Stimulated activated CD8-positive, alpha-beta memory T cell treated with anti-CD3 and anti-CD28 coated beads, Interleukin-4, amount 100 ng/mL, for 24 hours (primary cell): ENCODE measurements at places on chromosomes 13 and 19.

GRCh38 chr19:54462655-54463530 lies 685 bp downstream of the LENG9 start:
- DNase-seq: no peak

DNA sequence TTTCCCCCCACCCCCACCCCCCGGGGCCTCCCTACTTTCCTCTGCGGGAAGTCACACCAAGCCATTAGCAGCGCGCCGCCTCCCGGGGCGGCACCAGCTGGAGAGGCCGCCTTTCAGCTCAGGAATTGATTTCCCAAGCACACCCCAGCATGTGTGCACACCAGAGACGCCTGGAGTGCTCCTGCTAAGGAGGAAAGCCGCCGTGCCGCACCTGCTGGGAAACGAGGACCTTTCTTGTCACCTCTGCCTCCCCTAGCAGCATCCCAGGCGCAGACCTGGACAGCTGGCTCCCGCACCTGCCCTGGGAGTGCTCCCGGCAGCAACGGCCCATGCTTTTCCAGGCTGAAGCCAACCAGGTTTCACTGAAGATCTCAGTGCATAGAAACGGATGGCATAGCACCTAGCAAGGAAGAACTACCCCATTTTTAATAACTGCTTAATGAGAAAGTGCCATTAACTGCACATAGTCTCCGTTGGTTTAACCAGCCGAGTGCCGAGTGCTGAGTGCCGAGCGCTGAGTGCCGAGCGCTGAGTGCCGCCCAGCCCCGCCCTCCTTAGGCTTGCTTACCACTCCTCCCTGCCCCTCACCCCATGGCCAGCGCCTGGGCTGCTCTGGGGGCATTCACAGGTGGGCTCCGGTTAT lies 165.0 kb downstream of the USP12 start:
- DNase-seq: no peak

DNA sequence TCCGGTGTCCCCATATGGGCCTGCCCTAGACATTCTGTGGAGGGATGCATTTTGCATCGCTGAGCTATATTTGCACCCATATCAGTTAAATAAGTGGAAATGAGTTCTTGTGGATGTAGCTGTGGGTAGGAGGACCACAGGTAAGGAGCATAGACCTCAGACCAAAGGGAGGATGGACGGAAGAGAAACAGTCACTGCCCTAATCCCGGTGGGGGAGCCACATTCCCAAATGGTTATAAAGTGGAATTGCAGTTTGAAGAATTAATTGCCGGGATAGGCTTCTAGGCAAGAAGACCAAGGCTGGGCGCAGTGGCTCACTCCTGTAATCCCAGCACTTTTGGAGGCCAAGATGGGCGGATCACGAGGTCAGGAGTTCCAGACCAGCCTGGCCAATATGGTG lies 1.8 kb downstream of the SDHAF1 start:
- DNase-seq: no peak

GRCh38 chr19:18023622-18024251 lies 15.8 kb downstream of the ARRDC2 start:
- DNase-seq: no peak

GRCh38 chr13:20331949-20332348 lies 99.8 kb upstream of the GJB6 start:
- no peak for DNase-seq

- DNase-seq: no peak
These were observed 1.3 kb downstream of the RPS16 start for GRCh38 chr19:39434123-39435076.

DNA sequence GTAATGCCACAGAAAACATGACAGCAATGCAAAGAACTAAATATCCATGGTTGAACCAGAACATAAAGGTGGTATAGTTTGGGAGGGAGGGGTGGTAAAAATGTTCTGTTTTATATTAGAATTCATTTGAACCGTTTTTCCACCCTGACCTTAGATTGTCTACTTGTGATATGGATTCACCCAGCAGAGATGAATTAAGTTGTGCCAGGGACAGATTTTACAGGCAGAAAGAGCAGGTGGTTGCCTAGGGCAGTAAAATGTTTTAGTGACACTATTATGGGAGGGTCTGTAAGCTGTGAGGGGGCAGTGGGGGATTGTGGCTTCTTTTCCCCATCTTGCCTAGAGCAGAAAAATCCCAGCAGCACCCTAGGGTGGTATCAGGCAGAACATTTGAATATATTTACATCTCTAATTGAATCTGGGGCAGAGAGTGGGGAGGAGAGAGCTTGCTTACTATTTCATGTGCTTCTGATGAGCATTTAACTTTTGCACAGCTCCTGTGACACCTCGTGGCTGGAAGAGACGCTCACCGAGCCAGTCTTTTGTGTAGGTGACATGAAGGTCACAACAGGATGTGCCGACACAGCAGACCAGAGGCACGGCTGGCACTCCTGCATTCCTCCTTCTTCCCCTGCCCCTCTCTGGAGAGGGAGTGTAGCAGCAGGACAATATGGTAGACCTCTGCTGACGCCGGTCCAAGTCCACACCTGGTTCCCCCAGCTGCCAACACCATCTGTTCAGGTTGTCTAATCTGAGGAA lies 452.3 kb downstream of the IRS2 start:
- no peak for DNase-seq

DNA sequence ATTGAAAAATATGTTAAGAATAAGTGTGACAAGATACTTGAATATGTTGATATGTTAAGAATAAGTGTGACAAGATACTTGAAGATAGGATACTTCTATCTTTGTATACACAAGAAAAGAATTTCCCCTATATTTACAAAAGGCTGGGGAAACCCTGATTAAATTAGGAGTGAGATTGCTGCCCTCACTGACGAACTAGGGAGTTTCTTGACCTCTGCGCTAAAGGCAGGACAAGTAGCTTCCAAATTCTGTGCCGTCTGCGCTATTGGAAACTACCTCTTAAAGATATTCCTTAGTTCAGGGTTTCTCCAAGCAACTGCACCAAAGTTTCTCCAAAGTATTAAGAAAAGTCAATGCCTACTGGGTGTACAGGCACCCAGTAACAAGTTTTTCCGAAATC lies 730 bp downstream of the ZNF260 start:
- no peak for DNase-seq

DNA sequence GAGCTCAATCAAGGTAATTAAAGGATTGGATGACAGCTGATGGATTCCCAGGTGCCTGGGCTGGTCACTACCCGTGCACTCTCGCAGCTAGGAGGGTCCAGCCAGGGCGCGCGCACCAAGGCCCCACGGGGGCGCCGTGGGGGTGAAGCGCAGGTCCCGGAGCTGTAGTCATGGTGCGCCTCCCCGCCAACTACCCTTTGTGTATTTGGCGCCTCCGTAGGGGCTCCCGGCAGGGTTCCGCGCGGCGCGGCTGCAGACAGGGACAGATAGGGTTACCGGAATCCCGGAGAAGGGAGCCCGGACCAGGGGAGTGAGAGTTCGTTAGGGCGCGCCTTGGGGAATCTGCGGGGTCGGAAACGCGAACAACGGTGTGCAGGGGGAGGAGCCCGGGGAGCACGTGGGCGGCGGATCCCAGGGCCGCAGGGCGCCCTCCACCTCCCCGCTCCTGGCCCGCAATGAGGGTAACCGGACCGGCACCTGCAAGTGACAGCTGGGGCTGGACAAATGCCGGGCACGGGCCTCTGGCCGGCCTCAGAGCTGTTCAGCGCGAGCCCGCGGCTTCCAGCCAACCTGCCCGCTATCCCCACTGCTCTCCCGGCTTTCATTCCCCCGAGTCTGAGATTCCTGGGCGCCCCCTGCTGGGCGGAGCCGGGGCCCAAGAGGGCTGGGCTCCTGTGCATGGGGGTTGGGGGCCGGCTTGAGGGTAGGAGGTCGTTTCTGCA lies 3.4 kb upstream of the PRAM1 start:
- peak; percentile 56 for DNase-seq

DNA sequence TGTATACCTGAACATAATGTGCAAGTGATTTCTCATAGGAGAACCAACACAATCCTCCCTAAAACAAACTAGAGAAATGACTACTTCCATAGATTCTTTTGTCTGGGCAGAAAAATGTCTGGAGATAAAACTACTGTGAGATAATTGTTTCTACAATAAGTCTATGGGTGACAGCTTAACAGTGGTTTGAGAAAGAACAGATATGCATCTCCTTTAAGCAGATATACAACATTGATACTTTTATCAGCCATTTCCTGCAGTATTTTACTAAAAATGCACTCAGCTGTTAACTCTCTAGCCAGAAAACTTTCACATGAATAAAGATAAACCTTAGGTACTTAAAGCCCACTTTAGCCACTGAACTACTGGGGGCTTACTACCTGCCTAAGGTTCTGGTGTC lies 1132.4 kb downstream of the EFNB2 start:
- no peak for DNase-seq

DNA sequence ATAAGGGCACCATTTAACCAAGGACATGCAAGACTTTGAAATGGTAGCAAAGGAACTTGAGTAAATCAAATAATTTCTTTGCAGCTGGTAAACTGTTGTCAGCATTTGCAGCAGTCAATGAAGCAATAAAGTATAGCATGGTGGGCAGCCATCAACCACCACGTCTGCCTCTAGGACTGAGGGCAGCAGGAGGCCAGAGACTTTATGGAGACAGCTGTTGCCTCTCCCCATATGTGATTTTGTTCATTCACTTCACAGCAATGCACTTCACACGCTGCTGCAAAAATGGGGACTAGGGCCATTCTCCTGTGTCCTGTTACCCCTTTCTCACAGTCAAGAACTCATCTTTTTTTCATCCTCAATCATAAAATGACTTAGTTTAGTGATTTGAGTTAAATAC lies 51.3 kb upstream of the PCDH9 start:
- no peak for DNase-seq

- DNase-seq: no peak
These were observed 11.4 kb upstream of the TSPAN16 start for GRCh38 chr19:11284515-11284914.

GRCh38 chr13:111292710-111293485 lies 27.5 kb upstream of the TEX29 start:
- no peak for DNase-seq

DNA sequence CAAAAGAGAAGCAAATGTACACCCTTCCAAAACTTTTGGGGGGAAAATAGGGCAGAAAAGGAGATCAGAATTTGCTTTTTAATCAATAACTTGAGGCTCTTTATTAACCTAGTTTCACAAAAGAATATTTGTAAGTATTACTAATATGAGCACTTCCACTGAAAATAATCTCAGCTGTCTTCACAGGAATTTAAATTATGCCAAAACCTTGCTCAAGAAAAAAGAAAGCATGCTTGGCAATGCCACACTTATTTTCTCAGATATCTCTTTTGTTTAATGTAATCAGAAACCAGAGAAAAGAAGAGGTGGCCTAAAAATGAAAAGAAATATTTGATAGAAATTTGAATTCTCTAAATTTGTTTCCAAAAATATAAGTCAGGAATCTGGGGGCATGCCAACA lies 234.9 kb upstream of the GPC6 start:
- DNase-seq: no peak

GRCh38 chr19:51319649-51320279 lies 8.3 kb downstream of the IGLON5 start:
- no peak for DNase-seq

DNA sequence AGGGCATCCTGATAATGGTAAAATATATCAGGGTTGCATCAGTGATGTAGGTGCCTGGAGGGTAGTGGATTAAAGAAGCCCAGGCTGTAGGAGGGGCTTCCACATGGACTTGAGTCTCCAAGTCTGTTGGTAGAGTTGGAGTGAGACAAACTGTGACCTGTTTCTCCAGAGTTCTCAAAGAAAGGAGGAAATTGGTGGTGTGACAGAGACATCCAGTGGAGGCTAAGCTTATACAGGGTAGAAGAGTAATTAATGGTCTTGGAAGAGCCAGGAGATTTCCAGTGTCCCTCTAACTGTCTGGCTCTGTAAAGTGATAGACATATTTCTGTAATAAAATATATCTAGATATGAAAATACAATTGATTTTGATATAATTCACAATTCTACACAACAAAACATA lies 61.1 kb downstream of the GPC5 start:
- no peak for DNase-seq

DNA sequence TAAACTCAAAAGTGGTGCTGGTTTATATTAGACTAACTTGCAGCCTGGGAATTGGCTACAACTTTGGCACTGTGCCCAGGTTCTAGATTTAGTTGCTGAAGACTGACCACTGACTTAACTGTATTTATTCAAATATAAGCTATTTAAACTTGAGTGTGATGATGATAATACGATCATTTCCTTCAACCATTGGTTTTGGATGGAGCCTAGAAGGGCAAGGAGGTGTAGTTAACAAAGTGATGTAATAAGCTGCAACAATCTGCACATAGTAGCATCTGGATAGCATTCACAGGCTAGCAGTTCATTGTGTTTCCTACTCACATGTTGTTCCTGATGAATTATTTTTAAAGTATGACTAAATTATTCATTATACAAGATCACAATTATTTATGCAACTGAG lies 55.2 kb upstream of the DACH1 start:
- no peak for DNase-seq

DNA sequence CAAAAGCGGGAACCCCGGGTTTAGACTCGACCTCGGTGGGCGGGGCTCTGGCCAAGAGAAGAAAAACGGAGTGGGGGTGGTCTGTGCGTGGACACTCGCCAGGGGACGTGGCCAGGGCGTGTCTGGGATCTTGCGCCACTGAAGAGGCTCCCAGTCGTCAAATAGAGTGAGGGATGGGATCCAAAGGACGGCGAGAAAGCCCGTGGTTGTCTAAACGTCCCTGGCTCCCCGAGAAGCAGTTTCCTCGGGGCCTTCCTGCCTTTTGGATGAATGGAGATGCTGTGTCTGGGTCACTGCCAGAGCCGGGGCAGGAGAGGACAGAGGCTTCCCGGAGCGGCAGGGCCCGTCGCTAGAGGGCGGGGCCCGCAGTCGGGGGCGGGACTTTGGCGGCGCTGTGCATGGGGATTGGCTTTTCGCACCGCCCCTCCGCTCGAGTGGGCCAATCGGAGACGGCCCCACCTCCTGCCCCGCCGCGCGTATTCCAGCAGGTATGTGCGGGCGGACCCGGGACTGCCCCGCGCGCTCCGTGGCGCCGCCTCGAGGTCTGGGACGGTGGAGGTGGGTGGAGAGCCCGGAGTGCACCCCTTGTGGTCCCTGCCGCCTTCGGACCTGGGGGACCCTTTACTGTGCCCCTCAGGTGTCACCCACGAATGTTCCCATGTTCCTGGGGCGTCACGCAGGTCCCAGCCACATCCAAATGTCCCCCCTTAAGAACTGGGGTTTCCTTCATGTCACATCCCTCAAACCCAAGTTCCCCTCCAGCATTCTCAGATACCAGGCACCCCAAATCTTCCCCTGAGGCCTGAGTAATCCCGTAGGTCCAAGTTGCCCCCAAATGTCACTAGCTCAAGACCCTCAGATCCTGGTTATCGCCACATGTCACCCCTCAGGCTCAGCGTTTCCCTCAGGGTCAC lies 38.3 kb downstream of the ZSWIM4 start:
- DNase-seq: peak; percentile 86

GRCh38 chr13:113272701-113273181 lies 24.3 kb upstream of the LAMP1 start:
- DNase-seq: no peak

- DNase-seq: no peak
These were observed 317.9 kb downstream of the SHISA2 start for GRCh38 chr13:25733696-25734435.

DNA sequence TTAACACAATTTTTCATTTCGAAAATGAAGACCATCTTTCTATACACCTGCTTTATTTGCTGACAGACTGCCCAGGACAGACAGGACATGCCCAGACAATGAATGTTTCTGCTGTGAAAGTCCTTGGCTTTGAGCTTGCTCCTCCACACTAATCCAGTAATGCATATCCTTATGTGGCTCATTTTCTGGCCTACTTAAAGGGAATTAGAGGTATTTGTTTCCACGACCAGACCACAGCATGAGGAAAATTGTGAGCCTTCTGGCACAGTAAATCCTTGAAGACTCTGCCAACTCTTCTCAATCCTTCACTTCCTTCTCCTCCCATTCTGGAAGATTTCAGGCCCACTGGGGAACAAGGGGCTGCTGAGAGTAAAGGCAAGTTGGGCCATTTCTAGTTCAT lies 25.7 kb downstream of the CCDC70 start:
- DNase-seq: no peak
